ENCODE measurements at places on chromosomes 13 and 19.
A peak's percentile ranks its signal among the peaks of the same experiment; 100 is the strongest.

DNA sequence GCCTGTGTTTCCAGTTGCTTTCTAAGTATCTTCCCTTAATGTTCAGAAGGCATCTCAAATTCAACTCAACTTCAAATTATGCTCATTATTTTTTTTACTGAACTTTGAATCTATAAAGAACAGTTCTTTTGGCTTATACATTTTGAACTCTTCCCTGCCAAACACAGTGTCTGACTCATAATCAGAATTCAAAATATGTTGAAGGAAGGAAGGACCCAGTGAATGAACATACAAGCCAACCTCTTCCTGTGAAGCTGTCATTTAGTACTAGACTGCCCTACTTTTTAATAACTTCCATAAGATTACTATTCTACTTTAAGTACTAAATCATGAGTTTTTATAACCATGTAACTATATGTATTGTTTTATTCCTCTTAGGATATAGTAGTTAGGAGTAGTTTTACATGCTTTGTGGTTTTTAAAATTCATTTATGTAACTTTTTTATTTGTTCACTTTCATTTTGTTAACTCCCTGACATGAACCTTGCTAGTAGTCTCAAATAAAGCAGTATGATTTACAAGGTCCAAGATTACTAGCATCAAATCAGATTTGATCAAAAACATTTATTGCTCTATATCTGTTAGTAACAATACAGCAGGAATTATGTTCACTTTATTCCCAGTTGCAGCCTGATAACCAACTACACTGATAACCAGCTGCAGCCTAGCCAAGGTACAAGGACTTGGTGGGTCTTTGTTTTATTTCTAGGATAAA is 6.4 kb downstream of the NUDT15 start:
- no peak for DNase-seq

- no peak for DNase-seq
These were observed 221.8 kb downstream of the OXGR1 start for GRCh38 chr13:96772426-96772825.

DNA sequence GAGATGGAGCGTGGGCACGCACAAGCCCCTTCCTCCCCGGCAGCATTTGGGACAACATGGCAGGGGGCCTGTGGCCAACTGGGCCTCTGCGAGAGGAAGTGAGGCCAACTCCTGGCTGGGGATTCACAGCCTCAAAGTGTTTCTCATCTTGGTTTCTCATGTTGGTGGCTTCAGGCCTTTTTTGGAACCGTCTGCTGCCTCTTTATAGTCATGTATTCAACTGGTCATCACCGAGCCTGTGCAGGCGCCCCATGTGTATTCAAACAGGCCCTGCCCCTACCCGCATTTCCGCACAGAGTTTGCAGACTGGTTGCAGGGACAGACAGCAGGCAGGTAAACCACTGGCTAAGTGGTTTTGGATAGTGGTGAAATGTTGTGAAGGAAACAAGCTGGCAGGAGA is 17.3 kb upstream of the RELB start:
- no peak for DNase-seq

GRCh38 chr19:6752256-6753177 is 13.0 kb downstream of the TRIP10 start:
- no peak for DNase-seq

DNA sequence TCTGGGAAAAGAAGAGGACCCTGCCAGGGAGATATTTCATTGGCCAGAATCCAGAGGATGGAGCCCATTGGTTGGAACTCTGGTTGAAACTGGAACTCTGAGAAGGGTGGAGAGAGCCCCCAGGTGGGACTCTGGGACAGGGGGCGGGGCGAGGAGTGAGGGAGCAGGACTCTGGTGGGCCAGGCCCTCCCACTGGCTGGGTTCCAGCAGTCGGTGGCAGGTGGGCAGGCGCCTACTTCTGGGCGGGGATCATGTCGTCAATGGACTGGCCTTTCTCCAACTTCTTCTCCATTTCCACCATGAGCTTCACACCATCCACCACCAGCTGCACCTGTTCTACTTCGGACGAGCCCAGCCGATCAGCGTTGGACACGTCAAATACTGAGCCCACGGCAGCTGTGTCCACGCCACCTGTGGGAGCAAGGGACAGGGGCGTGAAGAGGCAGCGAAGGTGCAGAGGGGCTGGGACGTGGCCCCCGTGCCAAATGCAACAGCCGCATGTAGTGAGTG is 16.1 kb downstream of the CKM start:
- no peak for DNase-seq

DNA sequence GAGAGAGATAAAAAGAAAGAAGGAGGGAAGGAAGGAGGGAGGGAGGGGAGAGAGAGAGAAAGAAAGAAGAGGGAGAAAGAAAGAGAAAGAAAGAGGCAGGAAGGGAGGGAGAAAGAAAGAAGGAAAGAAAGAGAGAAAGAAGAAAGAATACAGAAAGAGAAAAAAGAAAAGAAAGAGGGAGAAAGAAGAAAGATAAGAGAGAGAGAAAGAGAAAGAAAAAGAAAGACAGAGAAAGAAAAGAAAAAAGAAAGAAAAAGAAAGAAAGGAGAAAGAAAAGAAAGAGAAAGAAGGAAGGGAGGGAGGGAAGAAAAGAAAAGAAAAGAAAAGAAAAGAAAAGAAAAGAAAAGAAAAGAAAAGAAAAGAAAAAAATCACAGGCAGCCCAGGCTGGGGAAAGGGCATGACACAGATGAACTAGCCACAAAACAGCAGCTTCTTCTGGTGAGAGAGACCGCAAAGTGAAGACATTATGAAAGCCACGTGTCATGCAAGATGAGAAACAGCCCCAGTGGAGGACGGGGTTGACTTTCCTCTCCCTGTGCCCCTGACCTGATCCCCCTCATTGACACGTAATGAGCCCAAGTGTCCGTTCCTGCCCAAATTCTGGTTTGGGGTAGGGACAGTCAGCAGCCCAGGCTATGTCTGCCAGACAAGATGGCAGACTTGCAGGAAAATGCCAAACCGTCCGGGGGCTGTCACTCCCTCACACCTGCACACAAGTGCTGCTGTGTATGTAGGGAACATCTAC is 102.1 kb downstream of the INSR start:
- DNase-seq: peak; percentile 39
